ENCODE measurements at places on chromosomes 1 and 21. TPM values are rescaled to one million over a fixed set of nuclear protein-coding genes. Genes with fewer than 3 reads are reported as not detected.

The SLC22A15 gene
- total RNA-seq: 1.1 TPM

The TSSK3 gene
- not detected for total RNA-seq

The ALX3 gene
- total RNA-seq: not detected

The NPHS2 gene
- not detected for total RNA-seq

The HJV gene
- not detected for total RNA-seq

The CGN gene
- total RNA-seq: 2.6 TPM

The RXRG gene
- total RNA-seq: not detected

The ACTL8 gene
- 1.4 TPM for total RNA-seq

The TFF3 gene
- not detected for total RNA-seq

The NDUFV3 gene
- 19.5 TPM for total RNA-seq

The CD48 gene
- total RNA-seq: not detected
